ENCODE measurements at places on chromosomes 12 and 14. TPM values are rescaled to one million over a fixed set of nuclear protein-coding genes. Genes with fewer than 3 reads are reported as not detected.

KRT71 gene
- not detected for total RNA-seq

CMKLR1 gene
- not detected for total RNA-seq

RNASE2 gene
- total RNA-seq, result not detected

DNA sequence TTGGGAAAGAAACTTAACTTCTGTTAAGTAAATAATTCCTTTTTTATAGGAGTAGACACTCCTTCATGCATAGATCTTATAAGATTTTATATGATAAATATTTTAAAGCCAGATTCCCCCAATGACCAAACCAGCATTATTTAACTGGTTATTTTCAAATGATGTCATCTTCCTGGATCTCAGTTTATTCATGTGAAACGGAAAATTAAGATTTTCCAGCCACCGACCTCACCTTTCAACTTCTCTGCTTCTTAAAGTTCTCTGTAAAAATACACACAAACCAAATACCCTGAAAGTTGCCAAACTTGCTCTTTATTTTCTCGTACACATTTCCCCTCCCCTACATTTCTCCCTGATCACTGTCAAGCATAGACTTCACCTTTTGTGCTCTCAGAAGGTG lies 364.2 kb downstream of the GALC start:
- DNase-seq, result no peak
- H3K4me3 ChIP-seq, result no peak overlapping the region
- H3K4me1 ChIP-seq, result no peaks in the 10 kb centered on the region
- H3K27me3 ChIP-seq, result no peaks in the 10 kb centered on the region

DNA sequence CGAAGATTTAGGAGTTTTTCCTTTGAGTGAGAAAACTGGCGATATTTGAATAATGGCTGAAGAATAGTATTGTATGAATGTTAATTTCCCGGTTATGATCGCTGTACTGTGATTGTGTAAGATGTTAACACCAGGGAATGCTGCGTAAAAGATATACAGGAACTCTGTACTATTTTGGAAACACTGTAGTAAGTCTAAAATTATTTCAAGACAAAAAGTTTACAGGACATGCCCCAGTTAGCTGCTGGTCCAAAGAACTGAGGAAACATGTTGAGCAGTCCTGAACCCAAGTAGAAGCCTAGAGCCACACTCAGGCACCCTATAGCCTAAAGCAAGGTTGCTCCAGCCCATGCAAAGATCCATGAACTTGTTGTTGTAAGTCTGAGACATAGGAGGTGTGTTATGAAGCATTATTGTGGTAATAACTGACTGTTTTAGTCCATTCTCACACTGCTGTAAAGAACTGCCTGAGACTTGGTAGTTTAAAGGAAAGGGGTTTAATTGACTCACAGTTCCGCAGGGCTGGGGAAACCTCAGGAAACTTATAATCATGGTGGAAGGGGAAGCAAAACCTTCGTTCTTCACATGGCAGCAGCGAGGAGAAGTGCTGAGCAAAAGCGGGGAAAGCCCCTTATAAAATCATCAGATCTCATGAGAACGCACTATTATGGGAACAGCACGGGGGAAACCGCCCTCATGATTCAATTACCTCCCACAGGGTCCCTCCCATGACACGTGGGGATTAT lies 99.8 kb upstream of the RESF1 start:
- no peak for DNase-seq
- H3K27me3 ChIP-seq, result no peaks in the 10 kb centered on the region
- H3K27ac ChIP-seq, result no peak overlapping the region
- H3K4me1 ChIP-seq, result no peaks in the 10 kb centered on the region
- H3K36me3 ChIP-seq, result peaks cover 12% of the 10 kb centered on the region
- H3K4me3 ChIP-seq, result no peak overlapping the region

- H3K4me3 ChIP-seq, result peak overlapping the region; percentile 38
- H3K36me3 ChIP-seq, result peaks cover 16% of the 10 kb centered on the region
- H3K27me3 ChIP-seq, result peaks cover 53% of the 10 kb centered on the region
- DNase-seq, result peak; percentile 74
Measured at GRCh38 chr12:48996794-48997718, 2.1 kb downstream of the DDN start.

GRCh38 chr14:64185184-64185583 lies 109.0 kb downstream of the ESR2 start:
- H3K27me3 ChIP-seq, result no peaks in the 10 kb centered on the region
- no peak overlapping the region for H3K27ac ChIP-seq
- H3K36me3 ChIP-seq, result peaks cover 57% of the 10 kb centered on the region
- H3K4me1 ChIP-seq, result no peaks in the 10 kb centered on the region
- no peak for DNase-seq
- no peak overlapping the region for H3K4me3 ChIP-seq

GRCh38 chr12:34107781-34108404 lies 85.6 kb downstream of the ALG10 start:
- no peak for DNase-seq
- H3K36me3 ChIP-seq, result no peaks in the 10 kb centered on the region
- H3K27me3 ChIP-seq, result peaks cover 4% of the 10 kb centered on the region
- H3K27ac ChIP-seq, result no peak overlapping the region
